Memory B cell (primary cell): ENCODE measurements at places on chromosomes 11 and 22.
A peak's percentile ranks its signal among the peaks of the same experiment; 100 is the strongest.

- DNase-seq: no peak
Observed at GRCh38 chr22:20404881-20405280, 10.9 kb downstream of the ZNF74 start.

GRCh38 chr11:12390687-12391110 is 13.3 kb downstream of the PARVA start:
- no peak for DNase-seq

GRCh38 chr11:41457216-41458014 is 2.0 kb downstream of the LRRC4C start:
- no peak for DNase-seq

- DNase-seq: no peak
Observed at GRCh38 chr22:50011447-50012210, 936 bp downstream of the IL17REL start.

GRCh38 chr11:44580701-44581100 is 15.2 kb downstream of the CD82 start:
- no peak for DNase-seq

- no peak for DNase-seq
Observed at GRCh38 chr11:129975543-129975942, 27.1 kb downstream of the PRDM10 start.

DNA sequence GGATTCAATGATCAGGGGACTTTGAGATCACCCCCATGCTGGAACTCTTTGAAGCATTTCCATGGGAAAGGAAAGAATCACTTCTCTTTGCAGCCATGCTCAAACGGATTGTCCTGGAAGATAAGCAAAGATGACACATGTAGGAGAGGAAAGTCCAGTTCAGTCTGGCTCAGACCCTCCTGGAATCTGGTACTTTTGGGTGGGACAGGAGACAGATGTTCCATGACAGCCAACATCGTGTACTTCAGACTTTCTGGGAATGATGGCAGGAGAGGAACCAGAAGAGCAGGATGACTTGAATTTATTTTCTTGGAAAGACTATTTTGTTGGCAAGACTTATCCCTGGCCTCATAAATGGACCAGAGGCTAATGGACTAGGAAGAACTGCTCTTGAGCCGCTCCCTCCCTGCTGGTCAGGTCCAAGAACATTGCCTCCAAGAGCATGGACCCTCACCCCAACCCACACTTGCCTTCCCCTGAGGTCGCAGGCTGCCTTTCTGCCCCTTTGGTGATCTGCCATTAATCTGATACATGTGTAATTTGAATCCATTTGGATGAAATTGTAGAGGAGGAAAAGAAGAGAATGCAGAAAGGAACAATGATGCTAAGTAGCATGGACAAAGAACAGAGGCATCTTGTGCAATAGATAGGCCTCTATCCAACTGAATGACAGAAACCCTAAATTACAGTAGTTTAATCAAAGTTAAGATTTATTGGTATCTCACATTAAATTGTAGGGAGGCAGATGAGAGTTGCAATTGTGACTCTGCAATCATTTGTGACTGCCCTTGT is 201.0 kb downstream of the SNX19 start:
- DNase-seq: no peak

DNA sequence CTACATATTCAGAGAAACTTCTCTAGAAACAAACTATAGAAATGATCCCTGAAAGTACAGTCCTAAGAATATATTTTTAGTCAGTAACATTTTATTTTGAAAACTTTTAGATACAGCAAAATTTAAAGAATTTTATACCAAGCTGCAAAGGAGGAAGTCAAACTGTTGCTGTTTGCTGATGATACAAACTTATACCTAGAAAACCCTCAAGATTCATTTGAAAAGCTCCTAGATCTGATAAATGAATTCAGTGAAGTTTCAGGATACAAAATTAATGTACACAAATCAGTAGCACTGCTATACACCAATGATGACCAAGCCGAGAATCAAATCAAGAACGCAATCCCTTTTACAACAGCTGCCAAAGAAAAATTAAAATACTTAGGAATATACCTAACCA is 10.1 kb downstream of the ZBTB44 start:
- DNase-seq: no peak

DNA sequence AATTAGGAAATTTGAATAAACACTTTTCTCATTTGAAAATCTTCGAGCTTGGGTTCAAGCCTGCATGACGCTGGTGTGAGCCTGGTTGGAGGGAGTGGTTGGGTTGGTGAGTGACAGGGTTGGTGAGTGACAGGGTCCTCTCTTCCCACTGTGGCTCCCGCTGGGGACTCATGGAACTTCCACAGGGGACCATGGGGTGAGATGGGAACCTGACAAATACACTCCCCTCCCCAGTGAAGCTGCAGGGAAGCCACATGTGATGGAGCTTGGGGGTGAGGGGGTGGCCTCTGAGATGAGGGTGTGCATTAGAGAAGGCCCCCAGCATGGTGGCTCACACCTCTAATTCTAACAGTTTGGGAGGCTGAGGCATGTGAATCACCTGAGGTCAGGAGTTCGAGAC is 66.8 kb downstream of the RTL6 start:
- no peak for DNase-seq

GRCh38 chr11:87432022-87432421 is 394.3 kb downstream of the TMEM135 start:
- DNase-seq: no peak

- no peak for DNase-seq
Observed at GRCh38 chr11:44032299-44033085, 15.3 kb upstream of the ACCSL start.

DNA sequence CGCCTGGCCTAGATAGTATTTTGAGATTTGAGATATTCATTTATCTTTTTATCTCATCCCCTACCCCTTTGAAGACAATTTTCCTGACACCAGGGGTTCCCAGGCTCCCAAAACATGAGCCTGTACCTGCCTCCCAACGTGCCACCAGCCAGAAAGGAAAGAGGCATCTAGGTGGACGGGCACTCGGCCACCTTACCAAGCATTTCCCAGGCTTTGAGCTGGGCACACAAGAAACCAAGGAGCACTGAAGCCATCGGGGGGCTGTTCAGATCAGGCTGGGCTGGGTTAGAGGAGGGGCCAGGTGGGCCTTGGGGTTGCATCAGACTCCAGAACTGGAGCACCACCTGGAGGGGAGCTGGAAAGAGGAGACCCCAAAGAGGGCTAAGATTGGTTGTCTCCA is 28.5 kb upstream of the BAIAP2L2 start:
- no peak for DNase-seq

DNA sequence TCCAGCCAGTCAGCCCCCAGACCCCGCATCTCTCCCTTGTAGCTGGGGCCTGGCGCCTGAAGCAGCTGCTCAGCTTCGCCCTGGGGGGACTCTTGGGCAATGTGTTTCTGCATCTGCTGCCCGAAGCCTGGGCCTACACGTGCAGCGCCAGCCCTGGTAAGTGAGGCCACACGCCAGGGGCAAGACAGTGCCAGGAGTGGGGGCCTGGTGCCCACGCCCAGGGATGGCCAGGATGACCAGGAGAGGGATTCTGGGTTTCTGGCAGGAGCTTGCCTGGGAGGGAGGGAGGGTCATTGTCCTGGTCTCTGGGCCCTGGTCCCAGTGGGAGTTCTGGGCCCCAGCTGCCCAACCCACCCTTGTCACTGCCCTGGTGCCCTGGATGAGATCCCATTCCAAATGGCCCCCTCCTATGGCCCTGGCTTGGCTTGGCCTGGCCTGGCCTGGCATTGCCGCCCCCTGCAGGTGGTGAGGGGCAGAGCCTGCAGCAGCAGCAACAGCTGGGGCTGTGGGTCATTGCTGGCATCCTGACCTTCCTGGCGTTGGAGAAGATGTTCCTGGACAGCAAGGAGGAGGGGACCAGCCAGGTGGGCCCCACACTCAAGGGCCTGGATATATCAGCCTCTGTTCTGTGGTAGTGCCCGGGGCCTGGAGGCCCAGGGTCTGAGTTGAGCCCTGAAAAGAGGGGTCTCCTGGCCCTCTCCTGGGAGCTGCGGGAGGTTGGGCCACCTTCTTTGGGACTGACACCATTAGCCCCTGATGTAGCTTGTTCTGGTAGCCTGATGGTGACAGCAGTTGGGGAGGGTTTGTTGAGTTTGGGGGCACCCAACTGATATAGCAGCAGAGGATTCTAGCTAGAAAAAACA is 3.7 kb downstream of the SLC39A13 start:
- DNase-seq: peak; percentile 63

- DNase-seq: no peak
Observed at GRCh38 chr11:104219096-104219495, 55.1 kb upstream of the PDGFD start.

- no peak for DNase-seq
Observed at GRCh38 chr22:45640941-45641621, 30.6 kb upstream of the ATXN10 start.

DNA sequence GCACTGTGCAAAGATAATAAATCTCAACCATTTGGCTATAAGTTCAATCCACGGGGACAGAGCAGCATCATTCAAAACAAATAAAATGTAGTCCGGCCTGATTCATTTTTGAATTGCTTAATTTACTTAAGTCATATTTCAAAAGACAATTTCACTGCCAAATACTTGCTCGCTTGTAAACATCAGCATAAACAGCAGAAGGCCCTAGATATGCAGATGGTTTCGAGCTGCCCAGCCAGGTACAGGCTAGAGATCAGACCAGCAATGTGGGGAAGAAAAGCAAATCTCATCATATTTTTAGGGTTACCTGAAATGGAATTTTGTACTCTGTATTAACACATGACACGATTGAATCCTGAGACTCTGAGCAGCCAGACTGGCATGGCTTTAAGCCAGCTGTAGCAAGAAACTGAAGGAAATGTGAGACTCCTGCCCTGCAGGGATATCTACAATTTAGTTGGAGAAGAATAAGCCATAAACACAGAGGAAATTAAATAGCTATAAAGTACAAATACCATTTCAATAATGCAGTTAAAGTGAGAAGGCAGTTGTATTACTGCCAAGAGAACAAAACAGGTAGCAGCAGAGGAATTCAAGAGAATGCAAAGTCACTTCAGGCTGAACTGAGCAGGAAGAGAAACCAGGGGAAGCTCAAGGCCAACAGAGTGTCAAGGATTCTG is 440.3 kb downstream of the ETS1 start:
- DNase-seq: no peak

DNA sequence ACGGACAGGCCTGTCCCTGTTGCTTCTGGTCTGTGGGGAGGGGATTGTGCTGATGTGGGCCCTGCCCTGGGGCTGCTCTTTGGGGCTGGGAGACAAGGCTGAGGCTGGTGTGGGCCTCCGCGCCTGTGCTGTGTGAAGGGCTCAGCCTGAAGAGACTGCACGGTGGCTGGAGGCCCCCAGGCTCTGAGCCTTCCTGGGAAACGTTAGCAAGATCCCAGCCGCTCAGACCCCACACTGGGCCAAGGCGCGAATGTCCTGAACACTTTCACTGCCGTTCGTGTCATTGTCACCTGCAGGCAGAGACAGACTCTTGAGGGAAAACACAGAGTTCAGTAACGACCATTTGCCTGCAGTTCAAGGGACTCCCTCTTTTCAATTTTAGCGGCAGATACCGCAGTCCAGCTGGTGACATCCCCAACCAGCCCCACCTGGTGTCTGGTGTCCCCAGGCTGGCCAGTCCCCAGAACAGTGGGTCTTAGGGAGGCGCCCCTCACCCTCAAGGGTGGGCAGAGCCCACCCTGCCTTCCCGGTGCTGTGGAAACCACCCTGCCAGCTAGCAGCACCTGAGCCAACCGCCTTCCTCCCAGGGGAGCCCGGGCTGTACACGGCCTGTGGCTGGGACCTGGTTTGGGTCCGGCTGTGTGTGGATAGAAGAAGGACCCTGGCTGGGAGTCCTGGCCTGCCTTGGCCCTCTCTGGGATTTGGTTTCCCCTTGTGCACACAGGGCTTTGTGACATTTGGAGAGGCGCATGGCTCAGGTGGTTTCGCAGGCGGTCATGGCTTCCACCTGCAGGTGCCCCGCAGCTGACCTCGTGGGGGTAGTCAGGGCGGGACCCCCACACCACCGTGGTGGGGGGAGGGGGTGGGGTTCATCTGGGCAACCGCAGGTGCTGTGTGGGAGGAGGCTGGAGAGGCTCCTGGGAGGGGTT is 5.7 kb downstream of the PANX2 start:
- no peak for DNase-seq

DNA sequence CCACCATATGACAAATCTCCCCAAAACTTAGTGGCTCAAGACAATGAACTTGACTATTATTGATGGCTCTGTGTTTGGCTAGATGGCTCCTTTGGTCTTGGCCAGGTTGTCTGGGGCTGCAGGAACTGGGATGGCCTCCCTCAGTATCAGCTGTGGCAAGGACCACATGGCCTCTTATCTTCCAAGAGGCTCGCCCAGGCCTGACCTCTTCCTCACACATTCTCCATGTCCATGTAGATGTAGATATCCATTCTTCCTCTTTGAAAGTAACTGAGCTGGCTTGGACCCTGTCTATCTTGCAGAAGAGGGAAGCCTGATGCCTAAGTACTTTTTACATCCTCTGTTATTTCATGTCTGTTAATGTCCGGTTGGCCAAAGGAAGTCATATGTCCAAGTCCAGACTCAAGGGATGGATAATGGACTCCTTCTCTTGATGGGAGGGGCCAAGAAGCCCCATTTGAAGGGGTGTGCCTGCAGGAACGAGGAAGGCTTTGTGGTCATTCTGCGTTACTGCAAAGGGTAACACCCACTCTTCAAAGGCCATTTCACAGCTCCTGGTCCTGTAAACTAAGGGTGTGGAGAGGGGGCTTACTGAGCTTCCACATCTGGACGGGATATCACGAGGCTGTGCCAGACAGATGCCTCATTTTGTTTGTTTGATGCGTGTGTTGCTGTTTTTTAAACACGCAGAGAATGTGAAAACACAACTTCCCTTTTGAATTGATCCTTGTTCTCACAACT is 87.1 kb downstream of the GRIK4 start:
- DNase-seq: no peak

GRCh38 chr11:330694-331357 is 10.2 kb upstream of the IFITM3 start:
- DNase-seq: no peak
